Natural killer cell (primary cell): ENCODE measurements at places on chromosomes 11 and 22. TPM values are rescaled to one million over a fixed set of nuclear protein-coding genes. Genes with fewer than 3 reads are reported as not detected.

The C11orf97 gene
- not detected for total RNA-seq

DNA sequence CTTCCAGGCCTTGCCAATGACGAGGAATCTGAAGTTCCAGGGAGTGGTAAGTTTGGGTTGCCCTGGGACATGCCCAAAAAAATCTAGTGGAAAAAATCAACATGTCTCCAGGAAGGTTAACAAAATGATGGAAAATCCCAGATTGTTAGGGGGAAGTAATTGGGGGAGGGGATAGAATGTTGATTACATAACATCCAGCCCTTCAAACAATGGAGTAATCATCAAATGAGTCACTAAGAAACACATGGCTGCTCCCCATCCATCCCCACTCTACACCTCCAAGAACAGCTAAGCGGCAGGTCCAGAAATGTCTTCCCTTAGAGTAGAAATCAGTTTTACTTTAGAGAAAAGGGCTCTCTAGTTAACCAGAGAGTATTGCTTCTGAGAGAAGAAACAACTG lies 94.9 kb downstream of the ETS1 start:
- H3K27me3 ChIP-seq: no peaks in the 10 kb centered on the region
- H3K4me1 ChIP-seq: peaks cover 62% of the 10 kb centered on the region
- DNase-seq: peak; percentile 45
- H3K36me3 ChIP-seq: peaks cover 55% of the 10 kb centered on the region

DNA sequence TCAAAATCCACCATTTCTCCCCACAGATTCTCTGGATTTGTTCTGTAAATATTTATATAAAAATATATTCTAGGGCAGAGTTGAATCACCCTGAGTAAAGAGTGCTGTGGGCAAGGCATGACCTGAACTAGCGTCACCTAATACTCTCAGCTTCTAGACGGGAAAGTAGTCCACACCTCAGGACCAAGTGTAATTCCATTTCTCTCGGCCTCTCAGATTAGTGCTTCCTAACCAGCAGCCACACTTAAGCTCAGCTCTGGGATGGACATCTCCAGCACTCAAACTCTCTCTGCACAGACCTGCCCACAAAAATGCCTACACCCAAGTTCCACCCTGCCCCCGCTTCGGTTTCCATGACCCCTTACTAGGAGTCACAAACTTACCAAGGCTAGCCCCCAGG lies 5.3 kb downstream of the SPTBN2 start:
- no peak overlapping the region for H3K4me3 ChIP-seq
- peaks cover 23% of the 10 kb centered on the region for H3K27me3 ChIP-seq
- H3K36me3 ChIP-seq: no peaks in the 10 kb centered on the region
- no peak overlapping the region for H3K27ac ChIP-seq
- peaks cover 24% of the 10 kb centered on the region for H3K4me1 ChIP-seq

GRCh38 chr11:128299132-128299726 lies 288.1 kb downstream of the ETS1 start:
- H3K27me3 ChIP-seq: no peaks in the 10 kb centered on the region
- H3K27ac ChIP-seq: peak overlapping the region; percentile 88
- H3K36me3 ChIP-seq: no peaks in the 10 kb centered on the region

- no peaks in the 10 kb centered on the region for H3K36me3 ChIP-seq
- H3K4me3 ChIP-seq: no peak overlapping the region
- no peak overlapping the region for H3K27ac ChIP-seq
- H3K4me1 ChIP-seq: no peaks in the 10 kb centered on the region
Measured at GRCh38 chr11:117634756-117635603, 162.0 kb downstream of the DSCAML1 start.

The OR56A1 gene
- total RNA-seq: 0.05 TPM

DNA sequence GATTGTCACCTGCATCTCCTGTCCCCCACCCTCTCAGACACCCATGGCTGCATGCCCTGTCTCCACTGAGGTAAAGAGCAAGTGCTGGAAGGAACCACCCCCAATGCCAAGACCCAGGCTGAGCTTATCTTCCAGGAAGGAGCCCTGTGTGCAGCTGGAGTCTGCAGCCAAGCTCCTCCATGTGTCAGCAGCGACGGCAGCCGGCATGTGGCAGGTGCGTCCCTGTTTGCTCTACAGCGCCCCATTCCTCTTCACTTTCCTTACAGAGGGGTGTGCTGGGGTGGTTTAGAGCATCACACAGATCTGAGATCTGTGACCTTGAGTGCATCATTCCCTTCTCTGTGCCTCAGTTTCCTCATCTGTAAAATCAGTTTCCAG lies 7.7 kb upstream of the MN1 start:
- DNase-seq: no peak
- no peak overlapping the region for H3K4me3 ChIP-seq
- no peaks in the 10 kb centered on the region for H3K27me3 ChIP-seq
- H3K4me1 ChIP-seq: peaks cover 6% of the 10 kb centered on the region

- no peak overlapping the region for H3K27ac ChIP-seq
- H3K4me3 ChIP-seq: no peak overlapping the region
Measured at GRCh38 chr11:79050786-79051185, 390.0 kb downstream of the TENM4 start.

DNA sequence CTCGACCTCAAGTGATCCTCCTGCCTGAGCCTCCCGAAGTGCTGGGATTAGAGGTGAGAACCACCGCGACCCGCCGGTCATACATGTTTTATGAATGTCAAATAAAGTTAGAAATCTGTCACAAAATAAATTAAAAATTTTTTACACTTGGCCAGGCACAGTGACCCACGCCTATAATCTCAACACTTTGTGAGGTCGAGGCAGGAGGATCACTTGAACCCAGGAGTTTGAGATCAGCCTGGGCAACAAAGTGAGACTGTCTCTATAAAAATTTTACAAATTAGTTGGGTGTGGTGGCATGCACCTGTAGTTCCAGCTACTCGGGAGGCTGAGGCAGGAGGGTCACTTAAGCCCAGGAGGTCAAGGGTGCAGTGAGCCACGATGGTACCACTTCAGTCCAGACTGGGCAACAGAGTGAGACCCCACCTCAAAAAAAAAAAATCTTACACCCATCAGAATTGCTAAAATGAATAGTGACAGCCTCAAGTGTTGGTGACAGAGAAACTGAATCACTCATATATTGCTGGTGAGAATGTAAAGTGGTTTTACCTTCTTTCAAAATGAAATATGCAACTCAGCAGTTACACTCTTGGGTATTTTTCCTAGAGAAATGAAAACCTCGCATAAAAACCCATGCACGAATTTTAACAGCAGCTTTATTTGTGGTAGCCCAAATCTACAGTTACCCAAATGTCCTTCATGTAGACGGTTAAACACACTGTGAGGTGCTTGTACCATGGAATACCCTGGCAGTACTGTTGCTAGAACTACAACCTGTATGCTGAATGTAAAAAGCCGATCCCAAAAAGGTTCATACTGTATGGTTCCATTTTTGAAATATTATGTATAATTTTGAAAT lies 55.4 kb downstream of the MED15 start:
- H3K36me3 ChIP-seq: peaks cover 49% of the 10 kb centered on the region
- H3K27ac ChIP-seq: peak overlapping the region; percentile 47
- H3K27me3 ChIP-seq: no peaks in the 10 kb centered on the region
- no peak overlapping the region for H3K4me3 ChIP-seq
- peaks cover 64% of the 10 kb centered on the region for H3K4me1 ChIP-seq

DNA sequence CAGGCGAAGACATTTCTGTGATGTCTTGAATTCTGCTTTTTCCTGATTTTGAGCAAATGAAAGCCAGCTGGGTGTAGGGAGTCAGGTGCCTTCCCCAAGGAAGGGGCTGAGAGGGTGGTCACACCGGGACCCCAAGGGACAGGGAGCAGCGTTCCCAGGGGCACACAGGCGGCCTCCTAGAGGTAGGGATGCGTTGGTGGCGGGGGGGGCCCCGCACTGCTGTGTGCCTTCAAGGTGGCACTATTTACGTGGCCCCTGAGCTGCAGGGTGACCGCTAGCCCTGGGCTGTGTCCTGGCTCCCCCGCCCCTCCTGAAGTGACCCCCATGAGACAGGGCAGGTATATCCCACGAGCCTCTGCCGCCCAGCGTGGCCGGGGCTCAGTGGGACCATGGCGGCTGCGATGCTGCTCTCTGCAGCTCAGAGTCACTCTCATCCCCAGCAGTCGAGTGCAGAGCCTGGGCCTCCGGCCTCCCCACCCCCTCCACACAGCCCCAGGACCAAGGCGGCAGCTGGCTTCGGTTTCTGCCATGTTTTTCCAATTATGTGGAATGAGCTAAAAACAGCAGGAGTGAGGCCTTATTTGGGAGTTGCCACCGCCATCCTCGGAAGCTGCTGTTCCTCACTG lies 60.9 kb downstream of the LRP5 start:
- no peak overlapping the region for H3K27ac ChIP-seq
- no peaks in the 10 kb centered on the region for H3K27me3 ChIP-seq
- DNase-seq: no peak
- H3K4me3 ChIP-seq: no peak overlapping the region

DNA sequence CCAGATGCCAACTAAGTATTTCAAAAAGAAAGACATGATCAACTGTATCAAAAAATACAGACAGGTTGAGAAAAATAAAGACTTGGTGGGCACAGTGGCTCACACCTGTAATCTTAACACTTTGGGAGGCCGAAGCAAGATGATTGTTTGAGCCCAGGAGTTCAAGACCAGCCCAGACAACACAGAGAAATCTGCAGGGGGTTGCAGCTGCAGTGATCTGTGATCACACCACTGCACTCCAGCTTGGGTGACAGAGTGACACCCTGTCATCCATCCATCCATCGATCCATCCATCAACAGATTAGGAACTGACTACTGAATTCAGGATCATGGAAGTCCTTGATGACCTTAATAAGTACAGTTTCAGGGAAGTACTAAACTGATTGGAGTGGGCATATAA lies 65.0 kb upstream of the RPS13 start:
- H3K36me3 ChIP-seq: peaks cover 41% of the 10 kb centered on the region
- no peaks in the 10 kb centered on the region for H3K27me3 ChIP-seq
- H3K4me3 ChIP-seq: no peak overlapping the region
- H3K4me1 ChIP-seq: no peaks in the 10 kb centered on the region

The OR6A2 gene
- total RNA-seq: not detected

- no peaks in the 10 kb centered on the region for H3K4me1 ChIP-seq
- no peak for DNase-seq
- H3K4me3 ChIP-seq: no peak overlapping the region
- H3K36me3 ChIP-seq: no peaks in the 10 kb centered on the region
Measured at GRCh38 chr11:85673393-85673792, 8.5 kb upstream of the CREBZF start.

DNA sequence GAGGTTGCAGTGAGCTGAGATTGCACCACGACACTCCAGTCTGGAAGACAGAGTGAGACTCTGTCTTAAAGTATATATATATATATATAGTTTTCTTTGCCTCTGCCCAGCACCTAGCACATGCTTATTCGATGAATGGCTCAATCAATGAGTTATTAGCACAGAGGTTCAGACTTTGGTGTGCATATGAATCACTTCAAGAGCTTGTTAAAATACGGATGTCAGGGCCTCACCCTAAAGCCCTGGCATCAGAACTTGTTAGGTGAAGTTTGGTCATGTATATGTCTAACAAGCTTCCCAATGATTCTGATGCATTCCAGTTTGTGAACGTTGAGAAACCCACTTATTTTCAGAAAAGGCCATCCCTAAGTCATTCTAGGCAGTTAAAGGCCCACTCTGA lies 21.8 kb upstream of the TMEM86A start:
- no peaks in the 10 kb centered on the region for H3K27me3 ChIP-seq
- peaks cover 6% of the 10 kb centered on the region for H3K4me1 ChIP-seq
- no peak overlapping the region for H3K27ac ChIP-seq
- no peak for DNase-seq

DNA sequence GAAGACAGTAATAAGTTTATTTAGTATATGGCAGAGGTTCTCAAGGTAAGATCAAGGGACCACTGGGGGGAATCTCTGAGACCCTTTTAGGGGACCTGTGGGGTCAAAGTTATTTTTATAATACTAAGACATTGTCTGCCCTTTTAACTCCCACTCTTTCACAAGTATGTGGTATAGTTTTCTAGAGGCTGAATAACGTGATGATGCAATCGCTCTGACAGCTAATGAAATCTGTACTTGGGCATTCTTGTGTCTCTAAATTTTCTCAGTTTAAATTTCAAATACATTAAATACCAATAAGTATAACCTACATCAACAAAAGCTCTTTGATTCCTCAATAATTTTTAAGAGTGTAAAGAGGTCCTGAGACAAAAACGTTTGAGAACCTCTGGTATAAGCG lies 147.9 kb downstream of the ATG16L2 start:
- H3K27ac ChIP-seq: no peak overlapping the region
- DNase-seq: no peak

GRCh38 chr22:23225337-23225723 lies 45.0 kb downstream of the BCR start:
- H3K27ac ChIP-seq: peak overlapping the region; percentile 49
- no peaks in the 10 kb centered on the region for H3K27me3 ChIP-seq
- H3K36me3 ChIP-seq: no peaks in the 10 kb centered on the region
- peaks cover 68% of the 10 kb centered on the region for H3K4me1 ChIP-seq
- H3K4me3 ChIP-seq: no peak overlapping the region

GRCh38 chr11:77079666-77080065 lies 12.9 kb downstream of the CAPN5 start:
- peaks cover 45% of the 10 kb centered on the region for H3K4me1 ChIP-seq
- H3K27ac ChIP-seq: peak overlapping the region; percentile 9
- DNase-seq: no peak
- H3K4me3 ChIP-seq: no peak overlapping the region
- H3K36me3 ChIP-seq: no peaks in the 10 kb centered on the region
- no peaks in the 10 kb centered on the region for H3K27me3 ChIP-seq

DNA sequence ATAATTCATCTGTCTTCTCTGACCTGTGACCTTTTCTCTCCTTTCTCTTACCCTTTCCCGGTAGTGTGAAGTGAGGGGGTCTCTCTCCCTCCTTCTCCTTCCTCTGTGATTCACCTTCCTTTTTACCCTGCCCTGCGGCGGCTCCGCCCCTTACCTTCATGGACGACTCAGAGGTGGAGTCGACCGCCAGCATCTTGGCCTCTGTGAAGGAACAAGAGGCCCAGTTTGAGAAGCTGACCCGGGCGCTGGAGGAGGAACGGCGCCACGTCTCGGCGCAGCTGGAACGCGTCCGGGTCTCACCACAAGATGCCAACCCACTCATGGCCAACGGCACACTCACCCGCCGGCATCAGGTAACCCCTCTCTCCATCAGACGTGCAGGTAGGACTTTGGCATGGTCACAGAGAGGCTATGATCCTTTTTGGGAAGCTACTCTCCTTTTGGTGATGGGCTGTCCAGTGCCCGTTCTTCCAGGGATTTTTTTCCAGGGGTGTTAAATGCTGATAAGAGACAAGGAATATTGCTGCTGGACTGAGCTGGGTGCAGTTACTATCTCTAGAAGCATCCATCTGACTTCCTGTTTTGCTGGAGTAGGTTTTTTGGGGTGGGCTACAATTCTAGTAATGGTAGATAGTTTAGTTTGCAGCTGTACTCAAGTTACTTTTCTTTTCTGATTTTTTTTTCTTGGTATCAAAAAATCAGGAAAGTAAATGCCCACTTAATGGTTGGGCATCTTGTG lies 29.9 kb downstream of the CTNND1 start:
- H3K27ac ChIP-seq: peak overlapping the region; percentile 57
- H3K4me1 ChIP-seq: peaks cover 30% of the 10 kb centered on the region
- no peak overlapping the region for H3K4me3 ChIP-seq
- DNase-seq: no peak

The SCGB1D2 gene
- total RNA-seq: not detected

The TTC28 gene
- 10.0 TPM for total RNA-seq

- H3K36me3 ChIP-seq: no peaks in the 10 kb centered on the region
- no peak for DNase-seq
- H3K4me3 ChIP-seq: no peak overlapping the region
- no peaks in the 10 kb centered on the region for H3K4me1 ChIP-seq
- H3K27me3 ChIP-seq: no peaks in the 10 kb centered on the region
- H3K27ac ChIP-seq: no peak overlapping the region
Measured at GRCh38 chr11:61491736-61492395, 16.7 kb upstream of the LRRC10B start.
